Activated naive CD4-positive, alpha-beta T cell treated with anti-CD3 and anti-CD28 coated beads, Interleukin-2, amount 50 U/mL, for 72 hours (primary cell): ENCODE measurements at places on chromosomes 7 and 10. TPM values are rescaled to one million over a fixed set of nuclear protein-coding genes. Genes with fewer than 3 reads are reported as not detected.

GRCh38 chr7:88318196-88318595 lies 11.5 kb upstream of the STEAP4 start:
- no peak for DNase-seq

DNA sequence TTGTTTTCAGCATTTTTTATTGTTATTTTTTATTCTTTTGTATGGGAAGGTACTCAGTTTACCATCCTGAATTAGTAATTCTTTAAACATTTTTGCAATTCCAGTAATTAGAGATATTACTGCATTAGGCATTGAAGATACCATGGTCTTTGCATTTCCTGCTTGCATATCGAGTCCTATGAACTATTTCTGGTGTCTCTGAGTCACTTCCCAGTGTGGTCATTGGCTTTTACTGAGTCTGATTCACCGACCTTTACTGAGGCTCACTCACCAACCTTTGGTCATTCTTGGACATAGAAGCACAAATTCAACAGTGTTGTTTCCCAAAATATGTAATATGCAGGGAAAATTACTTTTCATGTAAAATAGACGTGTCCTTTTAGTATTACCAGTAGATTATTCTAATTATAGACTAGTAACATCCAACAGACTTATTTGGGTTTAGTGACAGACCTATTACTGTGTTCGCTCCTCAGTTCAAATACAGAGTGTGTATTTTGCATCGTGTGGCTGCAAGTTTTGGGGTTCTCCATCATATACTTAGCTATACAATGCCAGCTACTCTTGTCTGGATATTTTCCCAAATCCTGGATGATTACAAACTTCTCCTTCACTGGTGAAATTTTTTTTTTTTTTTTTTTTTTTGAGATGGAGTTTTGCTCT lies 180.7 kb upstream of the PRSS1 start:
- no peak for DNase-seq

- no peak for DNase-seq
These were observed at the start of gene NACAD for GRCh38 chr7:45088821-45089340. Gene NACAD (minus strand): TSS chr7:45088969. CDS start chr7:45088894, 75 bp downstream.

- DNase-seq: no peak
These were observed 32.9 kb upstream of the RAPGEF5 start for GRCh38 chr7:22389892-22390291.

DNA sequence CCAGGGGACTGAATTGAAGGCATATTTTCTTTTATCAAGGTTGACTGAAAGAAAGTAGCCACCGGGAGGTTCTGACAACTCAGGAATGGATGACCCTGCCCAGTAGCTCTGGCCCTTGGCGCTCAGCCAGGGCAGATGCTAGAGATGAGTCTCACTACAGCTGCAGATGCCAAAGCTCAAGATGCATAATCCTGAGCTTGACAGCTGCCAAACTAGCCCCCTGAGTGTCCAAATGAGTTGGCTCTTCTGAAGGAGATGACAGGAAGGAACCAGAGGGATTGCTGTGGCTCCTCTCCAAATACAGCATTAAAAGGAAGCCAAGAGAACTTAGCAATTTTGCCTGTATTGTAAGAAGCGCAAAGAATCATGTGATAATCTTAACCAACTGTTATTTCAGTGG lies 78.4 kb downstream of the NXPH1 start:
- no peak for DNase-seq

- DNase-seq: no peak
These were observed 109.4 kb downstream of the SLC25A13 start for GRCh38 chr7:96212474-96212873.

DNA sequence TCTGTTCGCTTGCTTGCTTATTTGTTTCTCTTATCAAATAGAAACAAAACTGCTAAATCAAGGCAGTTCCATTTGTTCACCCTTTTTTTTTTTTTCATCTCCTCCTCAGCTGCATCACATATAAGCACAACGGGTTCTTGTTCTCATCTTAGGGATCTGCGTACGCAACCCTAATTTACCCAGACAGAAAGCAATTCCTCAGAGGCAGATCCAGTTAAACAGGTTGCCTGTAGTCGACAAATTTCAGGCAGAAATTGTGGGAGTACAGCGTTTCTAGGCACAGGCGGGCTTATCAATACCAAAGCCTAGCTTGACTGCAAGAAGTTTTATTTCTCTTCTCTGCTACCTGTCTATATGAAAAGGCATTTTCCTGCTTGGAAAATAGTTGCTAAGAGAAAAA lies 565.4 kb downstream of the NXPH1 start:
- DNase-seq: no peak

DNA sequence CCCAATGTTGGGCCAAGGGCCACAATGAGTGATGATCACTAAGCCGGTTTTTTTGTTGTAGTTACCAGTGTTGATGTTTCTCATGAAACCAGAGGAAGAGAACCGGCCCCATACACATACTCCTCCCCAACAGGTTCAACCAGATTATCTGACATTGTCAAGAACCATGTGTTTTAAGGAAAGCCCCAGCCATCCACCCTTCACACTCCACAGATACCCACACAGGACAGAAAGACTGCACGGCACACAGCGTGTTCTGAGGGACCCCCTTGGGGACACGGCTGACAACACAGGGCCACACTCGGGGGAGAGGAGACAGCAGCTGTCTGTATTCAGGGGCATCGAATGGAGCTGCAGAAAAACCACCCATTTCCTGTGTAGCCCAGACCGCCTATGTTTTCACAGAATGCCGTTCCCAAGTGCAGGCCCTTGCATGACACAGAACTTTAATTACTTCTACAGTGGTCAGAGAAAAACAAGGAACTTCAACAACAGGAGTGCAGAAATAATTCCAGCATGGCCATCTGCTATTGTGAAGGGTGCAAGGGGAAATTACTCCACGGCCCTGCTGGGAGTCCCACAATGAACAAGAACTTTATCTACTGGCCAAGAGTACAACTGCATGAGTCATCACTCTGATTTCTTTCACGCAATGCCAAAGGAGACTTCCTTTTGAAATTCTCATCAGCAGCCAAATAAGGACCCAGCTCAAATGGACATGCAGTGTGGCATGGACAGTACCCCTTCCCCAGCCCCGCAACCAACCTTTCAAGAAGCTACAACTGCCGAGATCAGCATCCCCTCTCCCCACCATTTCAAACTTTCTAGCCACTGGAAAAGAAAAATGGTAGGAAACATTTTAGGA lies 2.3 kb downstream of the KLF6 start:
- no peak for DNase-seq

GRCh38 chr10:68516766-68517165 lies 10.6 kb downstream of the SLC25A16 start:
- DNase-seq: no peak

GRCh38 chr7:133081119-133081598 lies 731 bp downstream of the CHCHD3 start:
- peak; percentile 17 for DNase-seq

DNA sequence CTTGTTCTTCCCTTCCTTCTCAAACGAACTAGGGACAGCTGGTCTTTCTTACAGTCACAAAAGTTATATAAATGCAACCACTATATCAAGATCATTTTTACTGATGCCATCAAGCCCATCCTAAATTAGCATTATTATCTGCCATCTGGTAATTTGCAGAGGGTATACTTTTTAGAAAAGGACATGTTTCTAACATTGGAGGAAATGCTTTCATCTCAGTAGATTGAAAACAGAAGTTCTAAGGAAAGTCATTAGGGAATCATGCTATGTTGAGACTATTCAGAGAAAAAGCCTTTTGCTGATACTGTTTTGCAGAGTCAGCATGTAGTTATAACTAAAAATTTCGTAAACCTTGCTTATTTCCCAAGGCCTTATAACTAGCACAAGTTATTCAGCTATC lies 146.7 kb downstream of the WNT2 start:
- no peak for DNase-seq

DNA sequence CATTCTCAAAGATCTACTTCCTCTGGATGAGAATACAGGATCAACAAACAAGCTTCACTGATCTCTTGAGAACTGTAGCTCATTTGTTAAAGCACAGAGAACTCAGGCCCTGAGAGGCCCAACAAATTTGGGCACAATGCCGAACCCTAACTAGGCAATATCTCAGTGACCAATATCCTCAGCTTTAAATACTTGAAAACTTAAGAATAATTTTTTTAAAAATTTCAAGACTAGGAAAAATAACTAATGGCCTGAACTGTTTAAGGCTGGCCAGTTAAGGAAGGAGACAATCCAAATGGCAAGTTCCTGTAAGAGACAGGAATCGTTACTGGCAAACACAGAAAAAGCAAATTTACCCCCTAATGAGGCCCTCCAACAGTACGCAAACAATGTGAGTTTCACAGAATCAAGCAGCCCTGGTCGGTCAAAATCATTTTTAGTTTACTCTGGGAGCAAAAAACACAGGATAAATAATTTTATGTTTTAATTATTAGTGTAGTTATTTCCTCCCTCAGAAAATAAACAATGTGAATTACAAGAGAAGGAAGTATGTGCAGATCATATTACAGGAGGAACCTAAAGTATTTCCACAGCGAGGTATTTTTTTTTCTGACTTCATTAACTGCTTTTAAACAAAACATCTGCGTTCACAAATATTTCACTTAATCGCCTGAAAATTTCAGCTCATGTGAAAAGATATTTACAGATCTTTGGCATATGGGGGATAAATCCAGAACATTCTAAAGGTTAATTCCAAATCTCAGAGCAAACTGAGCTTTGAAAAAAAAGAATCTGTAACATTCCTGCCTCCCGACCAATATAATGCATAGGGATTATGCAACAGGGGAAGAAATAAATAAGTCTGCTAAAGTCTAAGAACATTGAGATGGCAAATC lies 39.5 kb downstream of the NT5C2 start:
- DNase-seq: no peak

- no peak for DNase-seq
These were observed 363.2 kb downstream of the REEP3 start for GRCh38 chr10:63884426-63884825.

DNA sequence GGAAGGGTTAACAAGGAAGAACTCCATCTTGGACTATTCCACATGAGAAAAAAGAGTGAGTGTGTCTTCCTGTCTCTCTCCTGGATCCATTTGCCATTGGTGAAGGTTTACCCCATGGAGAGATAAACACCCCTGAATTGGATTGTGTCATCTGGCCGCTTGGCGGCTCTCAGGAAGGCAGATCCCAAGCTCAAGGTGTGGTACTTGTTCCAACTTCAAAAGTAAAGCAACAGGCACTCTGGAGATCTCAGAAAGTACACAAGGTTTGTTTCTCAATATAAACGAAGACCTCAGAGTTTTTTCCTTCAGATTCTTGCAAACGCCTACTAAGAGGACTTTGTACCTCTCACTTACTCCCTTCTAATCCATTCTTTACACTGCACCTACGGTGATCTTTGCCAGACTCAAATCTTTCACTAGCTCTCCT lies 116.7 kb downstream of the REEP3 start:
- DNase-seq: no peak

GRCh38 chr7:33062023-33062781 lies at the start of gene NT5C3A:
Gene NT5C3A (minus strand): TSS chr7:33062776. CDS start chr7:33062705, 71 bp downstream.
- no peak for DNase-seq

- DNase-seq: no peak
These were observed 4.6 kb downstream of the DENND11 start for GRCh38 chr7:141697211-141697871.

DNA sequence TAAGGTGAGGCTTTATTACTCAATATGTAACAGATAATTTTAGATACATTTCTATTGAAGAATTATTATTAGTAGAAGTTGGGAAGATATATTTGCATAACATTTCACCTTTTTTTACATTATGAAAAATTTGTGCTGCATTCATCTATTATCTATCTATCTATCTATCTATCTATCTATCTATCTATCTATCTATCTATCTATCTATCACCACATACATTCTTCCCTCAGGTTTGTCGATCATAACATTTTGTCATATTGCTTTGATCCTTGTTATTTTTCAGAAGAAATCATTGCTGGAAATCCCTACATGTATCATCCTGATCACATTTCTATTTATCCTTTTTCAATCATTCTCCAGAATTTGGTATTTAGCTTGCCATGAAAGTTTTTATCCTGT lies 49.3 kb upstream of the CALCR start:
- no peak for DNase-seq

DNA sequence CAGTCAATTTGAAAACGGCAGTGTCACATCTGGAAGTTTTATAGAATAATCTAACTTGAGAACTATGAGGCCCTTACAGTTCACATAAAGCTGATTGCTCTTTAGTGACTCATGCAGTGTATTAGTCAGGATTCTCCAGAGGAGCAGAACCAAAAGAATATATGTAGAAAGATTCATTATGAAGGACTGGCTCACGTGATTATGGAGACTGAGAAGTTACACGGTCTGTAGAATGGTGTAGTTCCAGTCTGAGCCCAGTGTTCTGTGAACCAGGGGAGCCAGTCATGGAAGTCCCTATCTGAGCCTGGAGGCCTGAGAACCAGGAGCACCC lies 21.5 kb downstream of the RBM33 start:
- no peak for DNase-seq

DNA sequence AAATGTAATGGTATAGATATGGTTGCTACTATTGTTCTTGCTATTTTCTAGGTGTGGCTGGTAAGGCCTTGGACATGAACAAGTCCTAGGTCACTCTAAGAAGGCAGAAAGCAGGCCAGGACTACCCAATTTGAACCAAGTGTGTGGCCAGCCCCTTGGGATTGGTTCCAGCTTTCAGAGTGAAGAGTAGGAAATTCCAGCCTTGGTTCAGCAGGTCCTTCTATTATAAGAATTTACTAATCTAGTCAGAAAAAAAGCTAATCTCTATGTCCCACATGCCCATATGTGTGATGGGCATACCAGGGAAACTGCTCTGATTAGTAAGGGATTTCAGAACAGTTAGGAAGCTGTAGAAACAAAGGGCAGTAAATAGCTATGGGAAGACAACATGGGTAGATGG lies 7.8 kb upstream of the TARP start:
- DNase-seq: no peak

GRCh38 chr10:32417911-32418547 lies 27.9 kb upstream of the CCDC7 start:
- DNase-seq: no peak

DNA sequence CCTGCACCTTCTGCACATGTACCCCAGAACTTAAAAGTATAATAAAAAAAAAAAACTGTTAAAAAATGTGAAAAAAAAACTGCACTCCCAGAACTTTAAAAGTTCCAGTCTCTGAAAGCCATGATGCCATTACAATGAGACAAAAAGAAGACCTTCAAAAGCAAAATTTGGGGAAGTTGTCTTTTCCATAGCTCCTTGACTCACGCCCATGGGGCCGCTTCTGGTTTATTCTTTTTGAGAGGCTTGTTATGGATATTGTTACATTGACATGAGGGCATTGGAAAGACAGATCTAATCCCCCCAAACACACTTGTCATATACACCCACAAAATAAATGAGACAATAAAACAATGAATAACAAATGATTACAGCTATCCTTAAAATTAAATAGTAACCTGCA lies 798 bp downstream of the BLNK start:
- no peak for DNase-seq

AFAP1L2 gene
- 2.7 TPM for total RNA-seq

TMEM106B gene
- total RNA-seq: 27.2 TPM

GIMAP6 gene
- total RNA-seq: 35.9 TPM

CALCR gene
- total RNA-seq: not detected

UTF1 gene
- total RNA-seq: not detected

HMX2 gene
- 0.18 TPM for total RNA-seq

DMBT1 gene
- not detected for total RNA-seq

MICALL2 gene
- total RNA-seq: 9.1 TPM
